Mammary microvascular endothelial cell (primary cell): ENCODE measurements at places on chromosomes 7 and 10. TPM values are rescaled to one million over a fixed set of nuclear protein-coding genes. Genes with fewer than 3 reads are reported as not detected.

Gene TMEM176B
- total RNA-seq = not detected in 2 replicates

Gene HTRA1
- 50.4 and 51.6 TPM in 2 replicates for total RNA-seq

Gene PTPN20
- total RNA-seq = not detected in 2 replicates

Gene MBL2
- not detected in 2 replicates for total RNA-seq

Gene GBX1
- total RNA-seq = not detected in 2 replicates

Gene RNF32
- 0.07 and 0.39 TPM in 2 replicates for total RNA-seq

Gene NRP1
- total RNA-seq = 134 and 152 TPM in 2 replicates

Gene TYW1B
- 0.33 and 0.79 TPM in 2 replicates for total RNA-seq

Gene WEE2
- not detected in 2 replicates for total RNA-seq

Gene DYDC2
- total RNA-seq = not detected in 2 replicates

Gene DEPP1
- 32.3 and 40.5 TPM in 2 replicates for total RNA-seq

Gene SFTPA1
- total RNA-seq = not detected in 2 replicates
